Psoas muscle (tissue), 8 donors: ENCODE measurements at places on chromosomes 5 and 9. TPM values are rescaled to one million over a fixed set of nuclear protein-coding genes. Genes with fewer than 3 reads are reported as not detected.
A peak's percentile ranks its signal among the peaks of the same experiment; 100 is the strongest.

- DNase-seq: peak; percentile 75
Observed at GRCh38 chr5:157575381-157576020, at the start of gene ADAM19. Gene ADAM19 (minus strand): TSS chr5:157575775. CDS start chr5:157575696, 79 bp downstream.

DNA sequence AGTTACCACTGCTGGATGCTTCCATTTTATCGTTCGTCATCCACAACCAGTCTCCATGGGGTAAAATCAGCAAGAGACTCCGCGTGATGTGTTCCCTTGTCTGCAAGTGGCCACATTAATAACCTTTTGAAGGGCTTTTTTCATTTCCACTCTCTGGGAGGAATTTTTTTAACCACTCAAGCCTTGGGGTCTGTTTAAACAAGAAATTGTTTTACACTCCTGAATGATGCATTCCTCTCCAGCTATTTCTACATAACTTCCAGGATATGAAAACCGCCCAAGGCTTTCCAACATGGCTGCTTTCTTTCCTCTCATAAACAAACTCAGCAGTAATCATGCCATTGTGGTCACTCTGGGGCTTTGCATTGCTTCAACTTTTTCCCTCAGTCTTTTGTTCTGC is 217.2 kb upstream of the DAPK1 start:
- no peak for DNase-seq

DNA sequence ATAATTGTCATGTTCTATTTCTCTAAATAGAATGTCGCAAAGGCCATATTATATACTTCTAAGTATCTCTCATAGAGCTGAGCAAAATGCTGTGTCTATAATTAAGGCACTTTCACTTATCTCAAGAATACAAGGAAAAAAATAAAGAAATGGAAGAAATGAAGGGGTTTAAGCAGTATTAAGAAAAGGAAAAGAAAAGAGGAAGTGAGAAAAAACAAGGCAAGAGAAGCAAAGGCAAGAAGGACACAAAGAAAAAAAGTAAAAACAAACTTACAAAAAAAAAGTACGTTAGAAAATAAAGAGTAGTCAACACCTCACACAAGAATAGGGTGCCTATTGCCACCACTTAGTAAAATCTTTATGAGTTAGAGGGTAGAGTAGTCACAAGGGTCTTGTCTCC is 506.2 kb downstream of the GABRG2 start:
- DNase-seq: no peak

DNA sequence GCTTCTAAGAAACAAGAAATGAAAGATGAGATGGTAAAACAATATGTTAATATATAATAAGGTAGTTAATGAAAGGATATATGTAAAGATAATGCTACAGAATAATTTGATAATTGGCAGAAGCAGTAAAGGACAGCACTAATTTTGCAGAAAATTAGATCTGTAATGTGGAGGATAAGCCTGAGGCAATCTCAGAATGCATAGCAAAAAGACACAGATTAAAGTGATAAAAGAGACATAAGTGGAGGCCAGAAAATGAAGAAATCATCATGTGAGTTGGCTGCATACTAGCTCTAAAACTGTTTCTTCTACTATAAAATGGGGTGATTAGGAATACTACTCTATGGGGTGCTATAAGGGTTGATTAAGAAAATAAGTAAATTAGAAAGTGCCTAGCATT is 225.9 kb downstream of the SEC61B start:
- DNase-seq: no peak

DNA sequence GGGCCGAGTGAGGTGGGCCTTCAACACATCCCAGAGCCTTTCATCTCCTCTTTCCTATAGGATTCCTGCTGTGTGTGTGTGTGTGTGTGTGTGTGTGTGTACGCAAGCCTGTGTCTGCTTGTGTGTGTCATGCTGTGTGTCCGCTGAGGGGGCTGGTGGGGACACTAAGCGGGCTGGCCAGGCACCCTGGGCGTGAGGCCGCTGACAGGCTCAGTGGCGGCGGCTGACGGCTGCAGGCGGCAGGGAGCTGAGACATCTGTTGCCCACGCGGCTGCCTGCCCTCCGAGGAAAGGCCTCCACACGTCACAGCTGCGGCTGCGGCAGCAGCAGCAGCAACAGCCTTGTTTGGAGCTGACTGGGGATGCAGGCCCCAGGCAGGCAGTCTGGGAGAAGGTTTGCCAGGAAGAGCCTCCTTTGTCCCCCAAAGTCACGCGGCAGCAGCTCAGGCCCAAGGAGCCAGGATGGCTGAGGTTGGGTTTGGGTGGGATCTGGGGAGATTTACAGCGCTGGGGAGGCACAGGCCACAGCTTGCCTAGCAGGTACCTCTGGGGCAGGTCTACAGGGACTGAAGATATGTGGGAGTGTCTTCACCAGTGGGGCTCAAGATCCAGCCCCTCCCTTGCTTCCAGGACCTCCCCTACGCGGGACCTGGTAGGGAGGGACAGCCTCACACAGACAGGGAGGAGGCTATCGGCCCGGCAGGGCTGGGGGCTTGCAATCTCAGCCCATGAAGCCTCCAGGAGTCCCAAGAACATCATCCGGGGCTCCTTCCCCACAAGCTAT is 1.8 kb downstream of the PDLIM4 start:
- DNase-seq: peak; percentile 75

The TERT gene
- not detected for total RNA-seq

DNA sequence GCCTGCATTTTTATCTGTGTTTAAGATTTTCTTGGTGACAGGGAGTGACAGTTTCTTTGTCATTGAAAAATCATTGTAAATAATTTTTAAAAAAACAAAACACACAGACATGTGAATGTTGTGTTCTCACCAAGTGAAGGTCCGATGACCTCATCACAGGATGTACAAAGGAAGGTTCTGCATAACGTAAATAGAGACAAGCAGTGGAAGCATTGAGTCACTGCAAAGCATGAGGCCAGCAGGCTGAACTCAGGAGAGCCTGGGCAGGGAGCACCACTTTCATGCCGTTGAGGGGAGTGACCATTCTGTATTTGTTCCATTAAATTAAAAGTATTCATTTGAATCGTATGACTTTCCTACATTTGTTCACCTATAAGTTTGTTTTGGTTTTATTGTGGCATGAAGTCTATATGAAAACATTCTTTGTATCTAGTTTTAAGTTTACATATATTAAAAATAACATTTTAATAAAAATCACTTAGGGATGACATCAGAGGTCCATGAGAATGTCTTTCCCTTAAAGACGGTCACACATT is 70.4 kb upstream of the TLE1 start:
- DNase-seq: no peak

GRCh38 chr5:69271376-69271775 is 36.7 kb downstream of the CDK7 start:
- DNase-seq: no peak

The FOXD1 gene
- total RNA-seq: not detected
